CD4-positive, alpha-beta memory T cell (primary cell): ENCODE measurements at places on chromosomes 4 and X. TPM values are rescaled to one million over a fixed set of nuclear protein-coding genes. Genes with fewer than 3 reads are reported as not detected.

The SPANXA1 gene
- not detected for total RNA-seq

GRCh38 chr4:110988722-110989121 is 365.8 kb upstream of the PITX2 start:
- H3K27ac ChIP-seq = no peak overlapping the region
- no peak overlapping the region for H3K4me3 ChIP-seq
- H3K27me3 ChIP-seq = no peaks in the 10 kb centered on the region
- H3K36me3 ChIP-seq = no peaks in the 10 kb centered on the region

- DNase-seq = no peak
- no peak overlapping the region for H3K27ac ChIP-seq
- H3K4me1 ChIP-seq = no peaks in the 10 kb centered on the region
- H3K27me3 ChIP-seq = no peaks in the 10 kb centered on the region
- H3K4me3 ChIP-seq = no peak overlapping the region
- H3K36me3 ChIP-seq = no peaks in the 10 kb centered on the region
These were observed 242.3 kb downstream of the AFAP1 start for GRCh38 chr4:7697343-7697742.

DNA sequence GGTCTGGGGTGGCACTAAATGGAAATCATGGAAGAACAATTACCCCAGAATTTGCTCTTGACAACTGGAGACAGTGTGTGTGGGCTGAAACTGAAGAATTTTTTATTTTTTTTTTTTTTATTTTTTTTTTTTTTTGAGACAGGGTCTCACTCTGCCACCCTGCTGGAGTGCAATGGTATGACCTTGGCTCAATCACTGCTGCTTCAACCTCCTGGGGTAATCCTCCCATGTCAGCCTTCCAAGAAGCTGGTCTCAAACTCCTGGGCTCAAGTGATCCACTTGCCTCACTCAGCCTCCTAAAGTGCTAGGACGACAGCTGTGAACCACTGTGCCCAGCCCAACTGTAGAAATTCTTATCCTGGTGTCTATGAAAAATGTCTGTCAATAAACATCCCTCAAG is 127.9 kb upstream of the MAP3K15 start:
- H3K4me1 ChIP-seq = peaks cover 15% of the 10 kb centered on the region
- H3K27ac ChIP-seq = no peak overlapping the region
- H3K4me3 ChIP-seq = no peak overlapping the region
- H3K36me3 ChIP-seq = peaks cover 9% of the 10 kb centered on the region
- no peaks in the 10 kb centered on the region for H3K27me3 ChIP-seq

DNA sequence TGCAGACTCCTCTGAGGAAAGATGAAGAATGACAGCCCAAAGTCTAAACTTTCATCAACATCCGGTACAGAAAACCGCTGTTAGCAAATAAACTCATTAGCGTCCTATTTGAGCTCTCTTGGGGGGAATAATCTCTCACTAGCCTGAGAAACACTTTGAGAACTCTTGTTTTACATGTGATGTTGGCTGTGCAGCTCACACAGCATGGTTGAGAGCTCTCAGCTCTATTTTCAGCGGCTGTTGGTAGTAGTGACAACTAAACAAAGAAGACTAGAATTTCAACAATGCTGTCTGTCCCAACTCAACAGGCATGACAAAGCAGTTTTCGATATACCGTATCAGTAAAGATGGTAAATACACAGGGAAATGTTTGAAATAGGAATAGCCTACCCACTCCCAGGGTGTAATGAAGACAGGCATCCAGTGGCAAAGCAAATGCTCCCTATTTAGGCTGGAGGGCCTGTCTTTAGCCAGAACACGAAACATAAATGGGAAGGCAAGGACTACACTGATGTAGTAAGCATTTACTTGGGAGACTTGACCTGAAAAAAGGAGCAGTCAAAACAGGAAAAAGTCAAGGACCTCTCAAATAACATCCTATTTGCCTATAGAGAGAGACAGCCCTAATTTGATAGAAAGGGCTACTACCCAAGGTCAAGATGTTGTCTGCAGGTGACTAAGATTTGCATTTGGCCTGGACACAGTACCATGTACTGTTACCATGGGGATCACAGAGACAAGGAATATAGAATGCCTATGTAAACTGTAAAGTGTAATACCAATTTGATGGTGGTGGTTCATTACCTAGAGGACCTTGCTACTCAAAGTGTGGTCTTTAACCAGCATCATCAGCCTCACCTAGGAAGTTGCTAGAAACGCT is 60.4 kb downstream of the PPEF2 start:
- H3K4me1 ChIP-seq = no peaks in the 10 kb centered on the region
- H3K4me3 ChIP-seq = no peak overlapping the region
- no peaks in the 10 kb centered on the region for H3K27me3 ChIP-seq
